Natural killer cell treated with Interleukin-12 subunit alpha and Interleukin-12 subunit beta and Interleukin-15 and Interleukin-18, amount 100 ng/mL, for 72 hours (primary cell): ENCODE measurements at places on chromosomes 5 and 9.

DNA sequence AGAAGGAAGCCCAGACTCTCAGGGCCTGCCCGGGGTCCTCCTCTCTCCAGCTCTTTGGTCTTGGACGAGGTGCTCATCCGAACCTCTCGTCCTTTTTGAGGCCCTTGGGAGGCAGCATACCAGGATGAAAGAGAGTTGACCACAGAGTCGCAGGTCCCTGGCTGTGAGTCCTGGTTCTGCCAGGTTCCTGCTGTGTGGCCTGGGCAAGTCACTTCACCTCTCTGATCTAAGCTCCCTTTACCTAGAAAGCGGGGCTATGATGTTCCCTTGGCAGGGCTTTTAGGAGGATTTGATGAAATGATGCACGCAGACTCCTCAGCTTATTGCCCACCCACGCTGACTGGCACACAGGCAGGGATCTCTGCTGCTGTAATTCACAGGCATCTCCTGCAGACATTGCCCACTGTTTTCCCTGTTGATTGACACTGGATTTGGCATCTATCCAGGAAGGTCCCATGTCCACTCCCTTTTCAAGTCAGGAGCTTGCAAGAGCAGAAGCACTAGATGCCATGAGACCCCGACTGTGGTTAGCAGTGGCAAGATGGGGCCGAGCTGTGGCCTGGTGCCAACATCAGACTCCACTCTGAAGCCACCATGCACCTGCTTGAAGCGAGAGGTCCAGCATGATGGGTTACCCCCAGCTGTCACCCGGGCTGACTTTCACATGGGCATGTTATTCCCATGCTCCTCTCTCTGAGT is 71.5 kb downstream of the MACROH2A1 start:
- no peak for DNase-seq

DNA sequence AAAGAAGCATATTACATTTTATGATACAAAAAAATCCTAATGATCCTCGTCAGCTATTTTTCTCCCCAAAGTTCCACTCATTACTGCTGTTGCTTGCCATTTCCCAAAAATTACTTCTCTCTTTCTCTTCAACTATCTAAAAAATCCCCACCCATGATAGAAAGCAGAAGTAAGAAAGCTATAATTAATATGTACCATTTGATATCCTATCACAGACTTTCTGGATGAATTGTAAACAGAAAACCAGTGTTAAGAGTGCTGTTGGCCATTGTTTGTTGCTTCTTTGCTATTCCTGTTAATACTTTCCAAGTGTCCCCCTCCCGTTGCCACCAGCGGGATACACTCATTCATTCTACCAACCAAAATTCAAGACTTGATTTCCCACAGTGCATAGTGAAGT is 136.3 kb upstream of the SMARCA2 start:
- DNase-seq = no peak

- no peak for DNase-seq
Measured at GRCh38 chr5:156913719-156914370, 49.2 kb downstream of the TIMD4 start.

- no peak for DNase-seq
Measured at GRCh38 chr9:85502815-85503655, 238.7 kb downstream of the AGTPBP1 start.

DNA sequence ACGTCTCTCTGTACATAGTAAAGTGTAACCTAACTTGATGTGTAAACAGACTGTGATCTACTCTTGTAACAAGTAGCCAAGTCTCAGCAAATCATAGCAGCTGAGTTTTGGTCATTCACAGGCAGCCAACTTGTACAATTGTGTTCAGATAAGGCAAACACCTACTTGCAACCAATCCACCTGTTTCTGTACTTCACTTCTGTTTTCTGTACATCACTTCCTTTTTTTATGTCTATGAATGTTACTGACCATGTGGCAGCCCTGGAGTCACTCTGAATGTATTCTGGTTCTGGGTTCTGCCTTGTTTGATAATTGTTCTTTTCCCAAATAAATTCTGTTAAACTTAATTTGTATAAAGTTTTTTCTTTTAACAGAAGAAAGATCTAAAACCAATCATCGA is 26.0 kb downstream of the RLN2 start:
- DNase-seq = no peak

DNA sequence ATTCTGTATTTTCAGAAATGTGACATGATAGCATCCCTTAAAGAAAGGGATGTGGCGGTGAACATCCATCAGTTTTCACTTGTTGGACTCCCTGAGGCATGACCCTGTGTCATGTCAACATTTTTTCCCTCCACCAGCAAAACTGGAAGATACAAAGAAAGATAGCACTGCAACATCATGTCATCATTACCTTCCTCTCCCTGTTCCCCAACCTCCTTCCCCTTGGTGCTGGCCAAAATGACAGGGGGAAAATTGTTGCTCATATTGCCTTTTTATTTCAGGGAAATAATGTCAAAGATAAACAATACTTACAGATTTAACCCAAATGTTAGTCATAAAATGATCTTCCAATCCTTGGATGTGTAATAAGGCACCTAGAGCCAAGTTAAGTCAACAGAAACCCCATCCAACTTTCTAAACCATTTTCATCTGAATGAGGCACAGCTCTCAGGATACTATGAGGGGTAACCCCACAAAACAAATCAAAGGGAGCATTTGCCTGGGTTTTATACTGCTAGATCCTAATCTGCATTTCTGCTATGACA is 644.3 kb downstream of the ACTL7B start:
- no peak for DNase-seq

DNA sequence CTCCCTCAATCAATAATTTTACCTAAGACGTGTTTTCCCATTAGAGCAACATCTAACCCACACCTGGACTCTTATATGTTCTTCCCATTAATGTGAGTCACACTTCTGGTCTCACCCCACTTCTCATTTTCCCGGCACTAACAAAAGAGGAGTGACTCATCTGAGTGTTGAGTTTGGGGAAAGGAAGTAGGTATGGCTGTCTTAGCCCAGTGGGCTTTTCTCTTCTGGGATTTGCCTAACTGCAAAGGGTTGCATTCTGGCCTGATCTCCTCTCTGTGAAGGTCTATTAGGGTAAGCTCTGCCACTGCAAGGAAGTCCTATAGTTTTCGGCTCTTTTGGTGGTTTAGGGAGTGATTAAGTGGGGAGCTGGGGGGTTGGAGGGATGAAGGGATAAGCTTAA is 195.6 kb downstream of the KIAA0825 start:
- no peak for DNase-seq

- no peak for DNase-seq
Measured at GRCh38 chr5:137336565-137337120, 162.5 kb downstream of the SPOCK1 start.

DNA sequence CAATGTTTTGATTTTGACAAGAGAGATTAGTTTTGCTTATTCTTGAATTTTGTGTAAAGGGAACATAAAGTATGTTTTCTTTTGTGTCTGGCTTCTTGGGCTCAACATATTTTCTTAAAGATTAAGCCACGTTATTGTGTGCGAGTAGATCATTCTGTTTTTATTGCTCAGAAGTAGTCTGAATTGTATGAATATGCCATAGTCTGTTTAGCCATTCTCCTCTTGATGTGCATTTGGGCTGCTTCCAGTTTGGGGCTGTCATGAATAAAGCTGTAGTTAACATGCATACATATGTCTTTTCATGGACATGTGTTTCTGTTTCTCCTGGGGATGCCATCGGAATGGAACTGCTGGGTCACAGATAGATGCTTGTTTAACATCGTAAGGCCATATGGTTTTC is 198.9 kb downstream of the FANCC start:
- DNase-seq = no peak

DNA sequence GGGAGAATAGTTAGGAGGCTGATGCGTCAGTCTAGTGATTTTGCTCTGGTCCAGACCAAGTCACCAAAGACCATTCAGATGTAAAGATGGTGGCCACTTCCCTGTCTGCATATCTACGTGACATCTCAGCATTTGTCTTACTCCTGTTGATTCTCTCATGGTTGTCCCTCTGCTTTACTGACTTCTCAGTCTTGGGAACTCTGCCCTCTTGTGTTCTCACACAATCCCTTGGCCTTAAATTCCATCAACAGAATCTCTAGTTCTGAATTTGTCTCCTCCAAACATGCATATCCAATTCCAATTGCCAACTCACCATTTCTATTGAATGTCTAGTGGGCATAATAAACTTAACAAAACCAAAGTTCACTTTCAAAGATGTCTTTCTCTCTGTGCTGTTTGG is 147.8 kb downstream of the SLC24A2 start:
- no peak for DNase-seq

- DNase-seq = no peak
Measured at GRCh38 chr5:18491349-18491748, 857.1 kb downstream of the TAF11L14 start.

- DNase-seq = no peak
Measured at GRCh38 chr9:13990331-13990730, 323.6 kb downstream of the NFIB start.
